ENCODE measurements at places on chromosomes 12 and 14.
A peak's percentile ranks its signal among the peaks of the same experiment; 100 is the strongest.

DNA sequence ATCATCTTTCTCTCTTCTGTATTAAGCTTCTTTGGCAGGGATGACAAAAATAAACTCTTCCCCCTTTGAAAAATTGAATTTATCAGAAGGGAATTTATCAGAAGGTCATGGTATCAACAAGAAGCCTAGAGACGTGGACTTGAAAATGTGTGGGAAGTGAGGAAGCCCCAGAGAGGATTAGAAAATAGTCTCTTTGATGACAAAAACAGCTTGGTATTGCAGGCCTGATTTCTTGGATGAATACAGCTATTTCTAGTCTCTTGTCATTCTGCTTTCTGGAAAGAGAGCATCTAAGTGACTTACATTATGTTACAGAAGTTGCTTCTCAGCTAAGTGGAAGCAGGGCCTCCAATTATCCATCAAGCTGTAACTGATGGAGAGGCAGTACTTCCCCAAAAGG is 111.1 kb downstream of the KITLG start:
- DNase-seq = no peak

DNA sequence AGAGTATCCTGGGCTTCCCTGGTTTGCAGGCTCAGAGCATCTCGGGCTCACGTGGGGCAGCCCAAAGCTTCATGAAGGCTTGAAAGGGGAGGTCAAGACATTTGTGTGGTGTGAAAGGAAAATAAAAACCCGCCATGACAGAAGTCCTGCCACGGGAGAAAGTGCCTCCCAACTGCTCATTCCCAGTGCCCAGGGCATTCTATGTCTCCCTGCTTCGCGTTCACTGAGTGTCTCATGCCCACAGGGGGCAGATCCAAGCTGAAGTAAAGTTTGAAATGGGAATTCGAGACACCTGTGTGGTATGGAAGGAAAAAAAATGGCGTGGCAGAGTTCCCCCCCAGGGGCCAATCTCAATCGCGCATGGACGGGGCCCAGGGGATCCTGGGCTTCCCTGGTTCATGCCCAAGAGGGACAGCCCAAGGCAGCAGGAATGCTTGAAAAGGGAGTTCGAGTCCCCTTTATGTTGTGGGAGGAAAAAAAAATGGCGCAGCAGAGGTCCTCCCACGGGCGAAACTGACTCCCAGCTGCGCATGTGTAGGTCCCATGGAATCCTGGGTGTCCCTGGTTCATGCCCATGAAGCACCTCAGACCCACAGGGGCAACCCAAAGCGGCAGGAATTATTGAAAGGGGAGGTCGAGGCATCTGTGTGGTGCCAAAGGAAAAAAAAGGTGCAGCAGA is 576.7 kb downstream of the ALG10 start:
- DNase-seq = no peak

DNA sequence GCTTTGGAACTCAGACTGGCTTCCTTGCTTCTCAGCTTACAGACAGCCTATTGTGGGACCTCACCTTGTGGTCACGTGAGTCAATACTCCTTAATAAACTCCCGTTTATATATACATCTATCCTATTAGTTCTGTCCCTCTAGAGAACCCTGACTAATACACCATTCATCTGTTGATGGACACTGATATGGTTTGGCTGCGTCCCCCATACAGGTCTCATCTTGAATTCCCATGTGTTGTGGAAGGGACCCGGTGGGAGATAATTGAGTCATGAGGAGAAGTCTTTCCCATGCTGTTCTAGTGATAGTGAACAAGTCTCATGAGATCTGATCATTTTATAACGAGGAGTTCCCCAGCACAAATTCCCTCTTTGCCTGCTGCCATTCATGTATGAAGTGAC is 57.0 kb downstream of the OTOGL start:
- no peak for DNase-seq

- DNase-seq = no peak
These were observed 7.8 kb downstream of the IRAK3 start for GRCh38 chr12:66196806-66197205.

DNA sequence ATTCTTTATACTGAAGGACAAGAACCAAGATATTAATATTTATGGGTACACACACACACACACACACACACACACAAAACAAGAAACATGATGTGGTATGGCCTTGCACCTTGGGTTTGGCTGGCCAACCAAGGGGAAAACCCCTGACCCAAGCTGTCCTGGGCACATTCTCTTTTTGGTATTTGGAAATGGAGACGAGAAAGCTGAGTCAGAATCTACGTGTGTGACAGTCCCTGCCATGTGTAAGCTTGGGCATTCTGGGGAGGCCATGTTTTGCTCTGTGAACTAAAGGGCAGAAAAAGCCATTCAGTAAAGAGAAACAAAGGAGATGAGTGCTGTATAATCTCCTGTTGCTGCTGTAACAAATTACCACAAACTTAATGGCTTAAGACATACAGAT is 35.6 kb downstream of the PTGER2 start:
- DNase-seq = no peak

DNA sequence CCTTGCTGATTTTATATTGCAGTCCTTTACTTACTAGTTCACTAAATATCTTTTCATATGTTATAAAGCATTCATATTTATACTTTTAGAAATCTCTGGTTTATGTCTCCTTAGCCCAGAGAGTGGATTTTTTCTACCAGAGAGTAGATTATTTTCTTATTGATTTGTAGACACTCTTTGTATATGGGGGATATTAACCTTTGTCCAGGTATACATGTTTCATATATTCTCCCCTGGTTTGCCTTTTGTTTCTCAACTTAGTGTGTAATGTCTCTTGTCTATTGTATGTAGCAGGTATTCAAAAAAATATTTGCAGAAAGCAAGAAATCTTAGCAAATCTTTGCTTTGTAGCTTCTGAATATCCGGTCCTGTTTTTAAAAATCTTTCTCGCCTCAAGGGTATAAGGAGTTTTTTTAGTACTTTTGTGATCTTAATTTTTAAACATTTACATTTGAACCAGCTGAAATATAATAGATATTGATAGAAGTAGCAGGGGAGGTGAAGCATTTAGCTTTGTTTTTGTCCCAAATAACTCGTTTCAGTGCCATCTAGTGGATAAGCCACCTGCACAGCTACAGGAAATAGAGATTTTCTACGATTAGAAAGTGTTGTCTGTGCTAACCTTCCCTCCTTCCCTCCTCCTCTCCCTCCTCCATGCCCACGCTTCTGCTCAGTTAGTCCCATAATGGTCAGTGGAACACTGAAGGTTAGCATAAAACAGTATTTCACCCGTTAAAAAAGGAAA is 97.0 kb downstream of the PHETA1 start:
- peak; percentile 5 for DNase-seq

DNA sequence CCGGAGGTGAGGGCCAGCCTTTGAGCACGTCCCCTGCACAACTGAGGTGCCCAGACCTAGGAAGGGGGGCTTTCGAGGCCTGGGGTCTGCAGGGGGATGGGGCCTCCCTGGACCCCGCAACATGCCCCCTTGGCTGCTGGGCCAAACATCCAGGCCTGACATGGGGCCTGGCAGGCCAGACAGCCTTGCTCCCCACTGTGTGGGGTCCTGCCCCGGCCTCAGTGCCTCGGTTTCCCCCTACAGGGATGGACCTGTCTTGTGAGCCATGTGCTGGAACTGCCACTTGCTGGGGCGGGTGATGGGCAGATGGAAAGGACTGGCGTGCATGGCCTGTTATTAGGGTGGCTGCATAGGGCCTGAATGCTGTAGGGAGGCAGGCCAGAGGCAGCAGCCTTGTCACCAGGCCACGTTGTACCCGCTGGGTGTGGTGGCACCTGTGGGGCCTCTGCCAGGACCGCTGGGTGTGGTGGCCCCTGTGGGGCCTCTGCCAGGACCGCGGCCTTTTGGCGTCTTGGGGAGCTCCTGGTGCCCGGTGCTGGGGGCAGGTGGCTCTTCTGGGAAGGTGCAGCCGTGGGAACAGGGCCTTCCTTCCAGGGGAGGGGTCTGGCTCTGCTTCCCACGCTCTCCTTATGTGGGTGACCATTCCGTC is 20.4 kb downstream of the ASPG start:
- no peak for DNase-seq

GRCh38 chr14:65639216-65639615 is 226.7 kb downstream of the FUT8 start:
- DNase-seq = no peak

- DNase-seq = no peak
These were observed 36.3 kb upstream of the PPM1A start for GRCh38 chr14:60212503-60213371.

DNA sequence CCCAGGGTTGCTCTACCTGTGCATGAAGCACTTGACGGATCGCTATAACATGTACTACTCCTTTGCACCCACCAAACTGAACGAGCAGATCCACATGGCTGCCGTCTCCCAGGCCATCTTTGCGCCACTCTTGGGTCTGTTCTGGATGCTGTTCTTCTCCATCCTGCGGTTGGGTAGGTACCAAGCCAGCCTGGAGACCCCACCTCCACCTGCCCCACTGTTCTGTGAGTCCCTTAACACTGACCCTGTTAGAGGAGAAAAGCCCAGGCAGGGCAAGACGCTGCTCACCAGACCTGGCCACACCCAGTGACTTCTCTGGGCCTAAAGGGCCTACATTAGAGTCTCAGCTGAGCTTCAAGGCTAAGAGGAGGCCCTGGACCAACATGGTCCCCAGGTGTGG is 21.7 kb downstream of the NGB start:
- no peak for DNase-seq

DNA sequence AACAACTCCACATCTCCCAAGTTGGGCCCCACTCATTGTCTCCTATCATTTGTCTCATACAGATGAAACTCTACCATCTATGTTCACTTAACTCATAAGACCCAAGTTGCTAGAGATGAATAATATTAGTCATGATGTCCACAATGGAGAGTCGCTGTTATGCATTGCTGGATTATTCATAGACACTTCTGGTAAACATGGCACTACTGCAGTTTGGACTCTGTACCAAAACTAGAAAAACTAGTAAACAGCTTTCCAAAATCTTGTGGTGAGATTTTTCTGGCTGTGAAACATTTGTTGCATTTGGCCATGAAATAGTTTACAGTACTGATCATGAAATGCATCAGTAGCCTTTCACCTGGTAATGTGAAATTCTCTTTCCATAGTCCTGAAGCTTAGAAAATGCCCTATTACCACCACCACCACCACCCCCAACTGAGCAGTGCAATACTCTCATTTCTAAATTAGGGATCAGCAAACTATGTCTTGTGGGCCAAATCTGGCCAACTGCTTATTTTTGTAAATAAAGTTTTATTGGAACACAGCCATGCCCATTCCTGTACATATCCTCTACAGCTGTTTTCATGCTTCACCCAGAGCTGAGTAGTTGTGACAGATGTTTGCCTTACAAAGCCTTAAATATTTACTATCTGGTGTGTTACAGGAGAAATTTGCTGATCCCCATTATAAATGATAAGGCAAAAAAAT is 236.5 kb downstream of the DPF3 start:
- no peak for DNase-seq

DNA sequence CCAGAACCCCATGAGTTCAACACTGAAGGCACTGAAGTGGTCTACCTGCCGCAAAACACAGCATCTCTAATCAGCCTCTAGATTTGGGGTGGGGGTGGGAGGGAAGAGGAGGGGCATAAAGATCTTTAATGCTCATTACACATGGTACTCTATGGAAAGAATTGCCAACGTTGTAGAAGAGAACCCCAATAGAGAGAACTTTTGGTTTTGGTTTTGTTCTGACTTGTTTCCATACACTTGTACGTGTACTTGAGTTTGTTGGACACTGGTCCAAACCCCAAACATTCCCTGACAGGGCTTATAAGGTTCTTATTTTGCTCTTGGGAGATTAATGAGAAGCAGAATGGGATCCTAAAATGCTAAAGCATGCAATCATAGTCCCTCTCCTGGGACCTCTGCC is 31.0 kb downstream of the GNPTAB start:
- DNase-seq = no peak

DNA sequence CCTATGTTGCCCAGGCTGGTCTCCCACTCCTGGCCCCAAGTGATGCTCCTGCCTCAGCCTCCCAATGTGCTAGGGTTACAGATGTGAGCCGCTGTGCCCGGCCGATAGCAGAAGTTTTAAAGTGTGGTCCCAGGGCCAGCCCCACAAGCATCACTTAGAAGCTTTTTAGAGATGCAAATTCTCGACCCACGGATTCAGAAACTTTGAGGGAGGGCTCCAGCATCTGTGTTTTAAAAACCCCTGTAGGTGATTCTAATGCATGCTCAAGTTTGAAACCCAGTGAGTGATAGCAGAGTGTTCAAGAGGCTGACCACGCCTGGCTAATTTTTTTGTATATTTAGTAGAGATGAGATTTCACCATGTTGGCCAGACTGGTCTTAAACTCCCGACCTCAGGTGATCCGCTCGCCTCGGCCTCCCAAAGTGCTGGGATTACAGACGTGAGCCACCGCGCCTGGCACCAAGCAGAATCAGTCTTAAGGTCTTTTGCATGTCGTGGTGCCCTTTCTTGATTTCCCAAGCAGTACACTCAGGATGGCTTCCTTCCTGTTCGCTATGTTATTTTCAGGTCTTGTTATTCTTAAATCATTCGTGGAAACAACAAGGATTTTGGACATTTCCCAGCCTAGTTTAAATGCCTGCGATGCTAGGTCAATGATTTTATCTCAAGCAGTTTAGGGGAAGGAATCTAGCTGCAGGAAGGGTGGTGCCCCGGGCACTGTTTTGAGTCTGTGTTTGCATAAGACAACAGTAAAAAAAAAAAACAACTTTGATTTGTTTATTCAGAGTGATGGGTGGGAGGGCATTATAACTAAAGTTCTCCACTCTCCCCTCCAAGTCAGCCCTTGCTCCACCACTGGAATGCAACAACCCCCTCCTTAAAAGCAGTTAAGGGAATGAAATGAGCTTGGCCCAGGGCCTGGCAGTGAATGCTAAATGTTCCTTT is 9.2 kb upstream of the RILPL2 start:
- no peak for DNase-seq

- DNase-seq = no peak
These were observed 118.8 kb upstream of the CCND2 start for GRCh38 chr12:4154672-4155225.

GRCh38 chr12:32437095-32437515 is 37.7 kb downstream of the FGD4 start:
- DNase-seq = no peak

- DNase-seq = no peak
These were observed 46.8 kb upstream of the DLK1 start for GRCh38 chr14:100679707-100680438.

DNA sequence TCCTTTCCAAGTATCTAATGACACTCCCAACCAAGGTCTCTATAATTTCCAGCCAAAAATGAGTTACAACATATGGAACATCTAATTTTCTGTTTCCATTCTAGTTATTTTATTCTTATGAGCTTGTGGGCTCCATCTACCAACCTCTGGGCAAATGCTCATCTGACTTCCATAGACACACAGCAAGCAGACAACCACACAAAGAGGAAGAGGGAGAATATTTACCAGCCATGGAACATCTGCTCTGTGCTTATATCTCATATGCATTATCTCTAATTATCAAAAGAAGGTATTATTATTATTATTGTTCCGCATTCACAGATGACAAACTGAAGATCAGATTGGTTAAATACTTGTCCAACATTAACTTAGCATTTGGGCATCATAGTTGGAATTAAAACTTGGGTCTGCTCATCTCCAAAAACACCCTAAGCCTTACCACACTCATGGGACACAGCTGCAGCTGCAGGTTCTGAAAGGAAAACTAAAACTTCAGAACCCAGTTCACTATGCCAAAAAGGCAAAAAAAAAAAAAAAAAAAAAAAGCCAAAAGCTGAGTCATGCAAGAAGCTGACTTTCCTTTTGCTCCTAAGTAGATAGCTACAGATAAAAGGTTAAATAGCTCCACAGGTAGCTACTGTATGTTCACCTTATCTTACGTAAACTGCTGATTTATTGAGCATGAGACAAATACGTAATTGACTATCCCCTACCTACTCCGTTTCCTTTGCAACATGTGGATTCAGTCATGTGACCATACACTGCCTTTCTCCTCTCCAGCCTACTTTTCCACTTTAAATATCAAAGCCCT is 23.6 kb upstream of the TCL1B start:
- DNase-seq = no peak

GRCh38 chr12:127991485-127991884 is 275.5 kb upstream of the TMEM132C start:
- no peak for DNase-seq
